Brain pericyte (primary cell): ENCODE measurements at places on chromosomes 1 and 21.

- no peak for DNase-seq
These were observed 7.5 kb downstream of the KIF1B start for GRCh38 chr1:10217748-10218441.

- no peak for DNase-seq
These were observed 298.9 kb downstream of the DSCAM start for GRCh38 chr21:40547906-40548513.

DNA sequence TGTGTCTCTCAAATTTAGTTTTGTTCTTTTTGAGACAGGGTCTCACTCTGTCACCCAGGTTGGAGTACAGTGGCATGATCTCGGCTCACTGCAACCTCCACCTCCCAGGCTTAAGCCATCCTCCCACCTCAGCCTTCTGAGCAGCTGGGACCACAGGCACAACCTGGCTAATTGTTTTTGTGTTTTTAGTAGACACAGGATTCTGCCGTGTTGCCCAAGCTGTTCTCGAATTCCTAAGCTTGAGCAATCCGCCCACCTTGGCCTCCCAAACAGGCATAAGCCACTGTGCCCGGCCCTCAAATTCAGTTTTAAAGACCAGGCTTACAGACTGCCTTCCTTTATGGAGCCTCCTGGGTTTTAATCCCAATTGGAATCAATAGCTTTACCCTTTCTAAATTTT, 83.7 kb upstream of the SELENON start:
- DNase-seq: no peak

GRCh38 chr21:15065392-15066122, 757 bp upstream of the NRIP1 start:
- DNase-seq: peak; percentile 37

DNA sequence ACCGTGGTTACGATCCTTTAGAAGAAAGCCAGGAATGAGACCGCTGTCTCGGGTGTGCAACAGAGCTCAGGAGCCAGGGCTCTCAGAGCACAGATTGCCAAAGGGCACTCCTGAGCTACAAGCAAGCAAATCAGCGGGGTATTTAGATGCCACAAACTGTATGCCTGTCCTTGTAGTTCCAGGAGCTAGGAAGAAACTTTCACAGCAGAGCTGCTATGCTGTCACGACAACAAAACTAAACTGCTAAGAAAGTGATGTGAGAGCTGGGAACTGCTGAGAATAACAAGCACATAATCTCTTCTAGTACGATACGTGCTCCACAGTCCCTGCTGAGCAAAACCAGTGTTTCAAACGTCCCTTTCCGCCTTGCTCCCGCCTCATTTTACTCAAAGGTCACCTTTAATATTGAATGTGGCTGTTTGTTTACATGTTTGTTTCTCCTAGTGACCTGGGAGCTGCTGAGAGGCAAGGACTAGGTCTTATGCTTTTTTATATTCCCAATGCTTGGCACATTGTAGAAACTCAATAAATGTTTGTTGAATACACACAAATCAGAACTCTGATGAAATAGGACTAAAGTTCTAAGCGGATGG, 14.7 kb downstream of the GREM2 start:
- DNase-seq: no peak

DNA sequence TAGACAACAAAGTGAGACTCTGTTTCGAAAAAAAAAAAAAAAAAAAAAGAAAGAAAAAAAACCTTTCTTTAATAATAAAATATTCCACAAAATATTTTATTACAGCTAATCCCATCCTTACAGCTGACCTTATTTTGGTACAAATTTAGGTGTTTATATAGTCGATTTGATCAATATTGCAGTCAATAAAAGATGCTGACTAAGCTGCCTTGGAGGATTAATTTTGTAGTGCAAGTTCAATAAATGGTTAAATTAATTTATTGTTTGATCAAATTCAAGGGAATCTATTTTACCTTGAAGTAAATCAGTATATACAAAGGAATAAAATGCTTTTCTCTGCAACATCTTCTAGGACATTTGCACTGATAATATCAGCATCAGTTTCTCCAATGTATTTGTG, 1764.3 kb downstream of the NCAM2 start:
- no peak for DNase-seq

DNA sequence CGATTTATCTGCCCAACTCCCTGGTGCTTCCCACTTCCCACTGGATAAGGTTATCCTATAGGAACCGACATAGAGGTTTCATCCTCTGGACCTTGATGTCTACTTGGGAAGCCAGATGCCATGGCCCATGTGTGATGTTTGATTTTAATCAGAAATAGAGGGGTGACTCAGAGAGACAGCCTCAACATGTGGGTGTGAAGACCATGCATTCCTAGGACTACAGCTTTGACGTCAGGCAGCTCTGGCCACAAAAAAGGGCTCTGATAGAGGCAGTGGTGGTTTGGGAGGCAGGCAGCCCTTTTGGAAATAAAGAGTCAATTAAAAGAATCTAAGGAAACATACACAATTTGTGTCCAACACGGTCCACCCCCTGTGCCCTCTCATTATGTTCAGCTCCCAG, 5.2 kb upstream of the SH2D2A start:
- no peak for DNase-seq

- DNase-seq: no peak
These were observed 40.0 kb upstream of the EPS15 start for GRCh38 chr1:51559064-51559500.

- peak; percentile 11 for DNase-seq
These were observed 41.2 kb upstream of the RGS8 start for GRCh38 chr1:182725259-182726255.

GRCh38 chr1:228270032-228270431, 62.2 kb downstream of the OBSCN start:
- DNase-seq: no peak

GRCh38 chr1:116993286-116993685, 8.3 kb upstream of the CD101 start:
- DNase-seq: no peak

DNA sequence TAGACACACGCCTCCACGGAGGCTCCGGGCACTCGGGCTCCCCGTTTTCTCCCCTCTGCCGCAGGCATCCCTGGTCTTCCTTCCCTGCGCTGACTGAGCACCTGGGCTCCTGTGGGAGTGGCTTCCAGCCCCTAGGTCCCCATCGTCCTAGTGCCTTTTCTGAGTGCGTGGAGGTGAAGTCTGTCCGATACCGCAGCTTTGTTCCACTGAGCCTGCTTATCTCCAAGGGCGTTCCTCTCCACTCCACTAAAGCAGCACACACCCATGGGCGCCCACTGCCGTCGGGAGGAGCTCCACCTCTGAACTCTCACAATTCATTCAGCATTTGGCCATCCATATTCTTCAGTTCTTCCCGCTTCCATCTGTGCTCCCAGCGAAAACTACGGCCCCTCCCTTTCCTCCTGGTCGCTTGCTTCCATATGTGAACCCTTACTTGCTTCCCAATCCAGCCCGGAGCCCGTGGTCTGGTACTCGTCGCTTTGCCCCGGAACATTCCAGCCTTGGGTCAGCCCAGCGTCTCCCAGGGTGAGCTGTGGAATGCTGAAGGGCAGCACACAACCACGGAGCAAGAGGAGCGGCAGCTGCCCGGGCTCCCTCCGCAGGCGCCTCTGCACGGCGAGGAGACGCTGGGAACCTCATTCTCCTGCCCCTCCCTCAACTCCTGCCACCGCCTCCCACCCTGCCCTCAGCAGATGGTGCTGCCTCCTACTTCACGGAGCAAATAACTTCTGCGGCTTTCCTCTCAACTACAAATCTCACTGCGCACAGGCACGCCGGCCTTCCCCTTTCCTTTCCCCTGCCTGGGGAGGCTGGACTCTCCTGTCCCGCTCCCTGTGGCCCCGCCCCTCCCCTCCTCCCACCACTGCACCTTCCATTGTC, 27.5 kb downstream of the ATP8B2 start:
- no peak for DNase-seq

DNA sequence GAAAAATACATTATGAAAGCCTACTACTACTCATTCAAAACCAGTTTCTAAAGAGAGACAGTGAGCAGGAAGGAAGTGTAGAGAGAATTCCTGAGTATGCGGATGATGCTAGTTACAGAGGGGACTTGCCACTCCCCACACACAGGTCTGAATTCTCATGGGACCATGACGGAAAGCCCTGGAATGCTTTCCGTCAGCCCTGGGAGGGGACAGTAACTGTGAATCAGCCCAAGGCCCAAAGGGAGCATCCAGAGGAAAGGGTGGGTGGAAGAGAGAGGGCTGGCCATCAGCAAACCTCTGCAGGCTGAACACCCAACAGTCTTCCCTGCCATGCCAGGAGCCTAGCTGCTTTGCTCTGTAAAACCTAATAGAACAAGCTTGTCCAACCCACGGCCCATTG, 36.4 kb downstream of the RCSD1 start:
- no peak for DNase-seq

DNA sequence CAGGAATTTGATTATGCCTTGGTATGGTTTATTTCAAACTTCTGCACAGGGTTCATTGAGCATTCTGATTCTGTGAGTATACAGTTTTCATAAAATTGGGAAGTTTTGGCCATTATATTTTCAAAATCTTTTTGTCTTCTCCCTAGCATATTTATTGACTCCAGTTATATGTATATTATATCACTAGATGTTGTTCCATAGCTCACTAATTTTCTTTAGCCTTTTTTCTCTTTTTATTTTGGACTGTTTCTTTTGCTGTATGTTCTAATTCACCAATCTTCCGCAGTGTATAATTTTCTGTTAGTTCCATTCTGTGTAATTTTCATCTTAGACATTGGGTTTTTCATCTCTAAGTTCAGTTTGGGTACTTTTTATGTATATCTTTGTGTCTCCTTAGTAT, 31.9 kb downstream of the ZMYM4 start:
- DNase-seq: no peak

- no peak for DNase-seq
These were observed 130.3 kb upstream of the TMEM51 start for GRCh38 chr1:15023205-15023604.

DNA sequence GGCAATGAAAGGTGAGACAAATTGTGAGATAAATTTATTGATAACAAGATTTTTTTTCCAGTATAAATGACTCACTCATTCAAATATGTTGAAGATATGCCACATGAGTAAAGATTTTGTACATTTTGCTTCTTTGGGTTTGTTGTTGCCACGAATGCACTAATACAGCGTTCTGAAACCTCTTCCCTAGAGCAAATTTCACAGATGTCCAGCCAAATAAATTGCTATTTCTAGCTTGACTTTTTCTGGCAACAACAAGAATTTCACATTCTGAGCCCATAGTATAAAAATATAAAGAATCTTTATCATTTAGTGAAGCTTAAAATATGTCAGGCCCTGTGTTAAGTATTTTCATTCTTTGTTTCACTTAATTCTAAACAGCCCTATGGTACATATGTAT, 114.5 kb upstream of the COL24A1 start:
- no peak for DNase-seq

- no peak for DNase-seq
These were observed 41.7 kb downstream of the NFIA start for GRCh38 chr1:61124078-61124477.

- DNase-seq: no peak
These were observed 383.5 kb upstream of the B3GALT2 start for GRCh38 chr1:193569983-193570269.

GRCh38 chr1:145878724-145879123, 6.9 kb downstream of the ANKRD35 start:
- DNase-seq: no peak

DNA sequence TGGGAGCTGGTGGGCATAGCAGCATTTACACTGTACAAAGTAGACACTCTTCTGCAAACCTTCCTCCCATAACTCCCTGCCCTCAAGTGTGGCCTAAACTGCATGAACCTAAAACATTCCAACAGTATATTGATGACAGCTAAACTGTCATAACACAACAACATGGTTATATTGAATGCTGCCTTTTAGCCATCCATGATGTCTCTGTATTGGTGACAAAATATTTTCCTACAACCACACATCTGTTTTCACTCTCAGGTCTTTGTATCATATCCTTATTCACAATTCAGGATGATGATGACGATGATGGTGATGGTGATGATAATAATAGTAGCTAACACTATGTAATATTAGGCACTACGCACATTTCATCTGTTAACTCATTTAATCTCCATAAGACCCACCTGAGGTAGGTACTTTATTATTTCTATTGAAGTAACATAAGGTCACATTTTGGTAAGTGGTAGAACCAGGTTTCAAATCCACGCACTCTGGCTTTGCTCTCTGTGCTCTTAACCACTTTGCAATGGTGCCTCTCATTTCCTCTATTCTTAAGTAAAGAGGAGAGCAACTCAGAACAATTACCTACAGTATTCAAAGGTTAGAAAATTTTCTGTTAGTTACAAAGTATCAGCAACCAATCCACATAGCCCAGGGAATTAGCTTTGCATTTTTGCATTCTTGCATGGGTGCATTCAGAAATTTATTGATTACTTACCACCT, 185.1 kb upstream of the LMO4 start:
- no peak for DNase-seq

DNA sequence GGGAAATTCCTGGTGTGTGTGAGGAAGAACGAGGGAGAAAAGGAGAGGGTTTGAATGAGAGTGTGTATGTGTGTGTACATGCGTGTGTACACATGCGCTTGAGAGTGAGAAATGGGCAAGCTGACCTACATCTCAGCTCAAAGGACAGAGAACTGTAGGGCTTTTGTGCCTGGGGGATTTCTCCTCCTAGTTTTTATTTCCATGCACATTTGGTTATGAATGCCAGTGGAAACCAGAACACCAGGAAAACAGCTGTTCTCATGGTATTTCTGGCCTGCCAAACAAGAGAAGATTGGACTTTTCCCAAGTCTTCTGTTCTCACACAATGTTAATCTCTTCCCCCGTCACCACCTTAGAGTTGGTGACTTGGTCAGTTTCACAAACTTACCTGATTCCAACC, 45.2 kb downstream of the SLC44A3 start:
- no peak for DNase-seq

DNA sequence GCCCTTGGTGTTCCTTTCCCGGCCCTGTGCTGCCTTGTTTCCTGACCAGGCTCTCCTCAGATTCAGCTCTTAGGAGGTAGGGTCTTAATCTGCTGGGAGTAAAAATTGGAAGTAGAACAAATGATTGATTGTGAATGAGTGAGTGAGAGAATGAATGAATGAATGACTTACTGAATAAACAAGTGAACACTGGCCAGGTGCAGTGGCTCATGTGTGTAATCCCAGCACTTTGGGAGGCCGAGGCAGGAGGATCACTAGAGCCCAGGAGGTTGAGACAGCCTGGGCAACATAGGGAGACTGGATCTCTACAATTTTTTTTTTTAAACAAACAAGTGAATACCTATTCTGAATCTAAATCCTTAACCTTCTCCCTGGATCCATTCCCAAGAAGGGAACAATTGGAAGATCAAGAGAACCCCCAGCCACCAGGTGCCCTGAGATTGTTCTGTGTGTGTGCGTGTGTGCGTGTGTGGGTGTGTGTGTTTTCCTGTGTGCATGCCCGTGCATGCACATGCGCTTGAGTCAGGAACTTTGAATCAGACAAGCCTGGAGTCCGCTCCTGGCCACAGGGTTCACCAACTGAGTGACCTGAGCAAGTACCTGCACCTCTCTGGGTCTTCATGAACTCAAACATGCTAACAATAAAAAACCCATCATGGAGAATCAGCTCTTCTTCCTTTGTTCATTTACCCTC, 24.3 kb upstream of the CITED4 start:
- DNase-seq: no peak

DNA sequence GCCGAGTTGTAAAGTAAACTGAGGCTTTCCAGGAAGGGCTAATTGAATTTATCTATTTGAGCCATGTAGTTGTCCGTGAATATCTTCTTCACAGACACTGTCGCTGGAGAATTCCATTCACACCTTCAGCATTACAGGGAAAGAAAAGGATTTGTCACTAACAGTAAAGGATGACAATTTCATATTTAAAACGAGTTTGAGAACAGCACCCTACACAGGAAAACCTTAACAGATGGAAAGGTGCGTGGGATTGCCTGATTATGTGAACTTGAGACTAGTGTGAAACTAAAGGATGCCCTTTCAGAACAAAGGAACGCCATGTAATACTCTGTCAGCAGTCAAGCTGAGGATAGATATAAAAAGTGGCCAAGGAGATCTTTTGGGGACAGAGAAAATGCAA, 492.5 kb upstream of the ADGRL2 start:
- no peak for DNase-seq
